ENCODE measurements at places on chromosomes 16 and 17.

GRCh38 chr16:89102041-89102471, 8.4 kb downstream of the ACSF3 start:
- no peak for DNase-seq

DNA sequence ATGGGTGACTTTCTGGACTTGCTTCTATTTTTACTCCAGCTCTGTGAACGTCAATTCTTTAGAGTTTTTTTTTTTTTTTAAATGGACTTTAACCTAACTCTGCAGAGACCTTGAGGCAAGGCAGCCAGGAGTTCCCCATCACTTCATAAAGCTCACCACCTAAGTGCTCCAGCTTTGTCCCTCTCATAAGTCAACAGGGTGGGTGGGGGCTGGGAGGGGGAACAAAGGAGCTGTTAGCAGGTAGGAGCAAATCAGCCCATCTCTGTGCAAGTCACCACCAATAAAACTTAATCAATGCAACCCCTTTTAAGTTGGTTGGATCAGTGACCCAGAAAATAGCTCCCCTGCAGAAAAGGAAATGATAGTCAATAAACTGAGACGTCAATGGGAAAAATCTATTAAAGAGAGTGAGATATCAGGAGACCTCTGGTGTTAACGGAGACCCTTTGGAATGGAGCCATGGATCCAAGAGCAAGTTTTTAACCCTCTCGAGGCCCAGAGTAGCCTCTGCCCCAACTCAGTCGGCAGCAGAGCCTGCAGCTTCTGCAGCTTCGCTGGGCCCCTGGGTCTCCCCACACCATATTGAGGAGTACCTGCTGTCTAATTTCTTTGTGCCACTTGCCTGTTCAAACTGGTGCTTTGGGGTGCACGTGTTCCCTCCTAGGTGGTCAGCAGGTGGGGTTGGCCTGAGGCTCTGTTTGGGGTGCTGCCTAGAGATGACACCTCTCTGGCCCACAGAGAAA, 27.6 kb upstream of the ETV4 start:
- DNase-seq = no peak

- DNase-seq = no peak
Measured at GRCh38 chr17:69223809-69224208, 4.8 kb downstream of the ABCA10 start.

DNA sequence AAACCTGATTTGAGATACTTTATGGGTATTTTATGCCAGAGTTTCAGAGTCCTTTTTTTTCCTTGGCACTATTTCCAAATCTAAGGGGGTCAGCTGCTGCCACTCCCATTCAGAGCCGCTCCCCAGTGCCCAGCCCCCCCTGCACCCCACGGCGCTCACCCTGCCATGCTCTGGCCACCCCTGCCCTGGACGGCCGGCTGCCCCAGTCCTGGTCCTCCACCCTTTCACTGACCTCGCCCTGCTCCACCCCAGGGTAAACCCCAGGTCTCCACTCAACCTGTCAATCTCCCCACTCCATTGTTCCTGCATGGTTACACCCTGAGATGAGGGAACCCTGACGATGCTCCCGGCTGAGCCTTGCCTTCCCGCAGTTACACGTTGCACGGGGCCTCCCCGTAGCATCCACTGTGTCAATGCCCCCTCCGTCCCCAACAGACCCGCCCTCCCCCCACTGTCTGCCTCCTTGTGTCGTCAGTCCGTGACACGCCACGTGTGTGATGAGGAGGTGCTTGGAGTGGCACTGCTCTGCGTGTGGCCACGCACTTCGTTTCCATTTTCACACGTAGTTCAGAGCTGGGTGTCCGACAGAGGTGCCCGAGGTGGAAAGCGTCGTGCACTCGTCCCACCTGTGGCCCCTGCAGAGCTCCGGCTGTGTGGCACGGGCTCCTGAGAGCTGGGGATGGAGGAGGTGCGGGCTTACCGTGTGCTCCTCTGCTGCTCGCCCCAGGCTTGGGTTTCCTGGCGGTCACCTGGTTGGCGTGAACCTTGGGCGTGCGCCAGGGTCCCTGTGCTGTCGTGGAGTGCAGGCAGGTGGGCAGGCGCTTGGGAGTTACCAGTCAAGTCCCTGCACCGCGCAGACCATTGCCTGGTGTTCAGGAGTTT, 116.5 kb downstream of the BANP start:
- DNase-seq = no peak

- no peak for DNase-seq
Measured at GRCh38 chr16:20301840-20302239, 25.5 kb downstream of the GP2 start.

- DNase-seq = no peak
Measured at GRCh38 chr16:84391151-84392030, 23.1 kb downstream of the ATP2C2 start.

DNA sequence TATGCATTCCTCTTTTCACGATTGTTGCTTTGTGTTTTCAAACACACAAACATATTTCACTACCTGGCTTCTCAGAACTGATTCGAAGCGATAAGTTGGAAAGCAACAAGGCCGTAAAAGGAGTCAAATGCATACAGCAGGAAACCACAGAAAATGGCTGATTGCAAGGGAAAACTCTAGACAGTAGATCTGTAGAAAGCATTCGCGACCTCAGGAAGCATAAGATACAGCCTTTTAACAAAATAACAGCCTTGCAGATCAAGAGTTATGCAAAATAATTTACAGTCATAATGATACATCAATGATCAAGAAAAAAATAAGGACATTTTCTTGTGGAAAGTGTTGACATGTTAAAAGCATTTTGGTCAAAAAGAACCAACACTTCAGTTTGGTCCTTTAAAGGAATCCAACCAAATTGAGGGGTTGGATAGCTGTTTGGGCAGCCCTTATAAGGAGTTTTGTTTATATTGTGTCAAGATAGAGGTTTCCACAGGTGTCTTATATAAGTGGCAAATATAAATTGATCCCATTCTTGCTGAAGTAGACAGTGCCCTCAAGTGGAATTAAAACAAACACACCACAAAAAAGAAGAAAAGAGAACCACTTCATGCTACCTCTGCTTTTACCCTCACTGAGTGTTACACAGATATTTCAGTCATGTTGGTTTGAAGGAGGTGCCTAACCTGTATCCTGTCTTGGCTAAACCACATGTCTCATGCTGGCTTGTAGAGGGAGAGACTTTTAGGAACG, 5.5 kb downstream of the CYLD start:
- DNase-seq = no peak

DNA sequence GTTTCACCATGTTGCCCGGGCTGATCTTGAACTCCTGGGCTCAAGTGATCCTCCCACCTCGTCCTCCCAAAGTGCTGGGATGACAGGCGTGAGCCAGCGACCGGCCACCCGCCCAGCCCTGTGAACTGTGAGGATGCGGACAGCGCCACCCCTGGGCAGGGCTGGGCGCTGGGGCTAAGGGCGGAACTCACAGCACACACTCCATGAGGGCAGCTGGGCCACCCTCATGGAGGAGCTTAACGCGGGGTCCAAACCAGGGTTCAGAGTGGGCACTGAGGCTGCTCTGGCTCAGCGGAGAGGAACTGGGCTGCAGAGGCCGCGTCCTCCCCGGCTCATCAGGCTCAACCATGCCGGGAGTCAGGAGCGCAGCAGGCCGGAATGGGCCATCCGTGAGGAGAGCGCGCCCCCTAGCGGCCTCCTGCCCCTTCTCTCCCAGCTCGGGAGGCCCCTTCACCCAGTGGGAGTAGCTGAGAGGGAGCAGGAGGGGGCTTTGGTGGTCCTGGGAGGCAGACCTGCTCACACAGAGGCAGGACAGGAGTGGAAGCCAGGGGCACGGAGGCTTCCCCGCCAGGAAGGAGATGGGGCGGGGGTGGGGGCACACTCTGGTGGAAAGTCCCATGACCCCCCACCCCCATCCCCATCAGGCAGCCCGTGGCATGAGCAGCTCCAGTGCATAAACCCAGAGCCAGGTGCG, 13.8 kb downstream of the CORO7 start:
- no peak for DNase-seq

DNA sequence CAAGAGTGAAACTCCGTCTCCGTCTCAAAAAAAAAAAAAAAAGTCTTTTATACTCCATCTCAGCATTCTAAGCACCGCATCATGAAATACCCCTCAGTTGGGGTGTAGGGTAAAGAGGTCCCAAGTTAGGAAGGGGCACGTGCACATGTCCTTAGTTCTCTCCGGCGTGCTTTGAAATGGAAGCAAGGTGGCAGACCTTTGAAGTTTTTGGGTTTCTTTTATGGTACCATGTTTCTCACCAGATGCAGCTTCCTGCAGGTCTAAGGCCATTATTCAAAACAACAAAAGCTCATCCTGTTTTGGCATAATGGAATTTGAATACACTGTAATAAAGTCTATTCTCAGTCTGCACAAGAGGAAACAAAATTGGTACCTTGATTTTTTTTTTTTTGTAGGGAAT, 9.6 kb downstream of the EMC8 start:
- DNase-seq = no peak

DNA sequence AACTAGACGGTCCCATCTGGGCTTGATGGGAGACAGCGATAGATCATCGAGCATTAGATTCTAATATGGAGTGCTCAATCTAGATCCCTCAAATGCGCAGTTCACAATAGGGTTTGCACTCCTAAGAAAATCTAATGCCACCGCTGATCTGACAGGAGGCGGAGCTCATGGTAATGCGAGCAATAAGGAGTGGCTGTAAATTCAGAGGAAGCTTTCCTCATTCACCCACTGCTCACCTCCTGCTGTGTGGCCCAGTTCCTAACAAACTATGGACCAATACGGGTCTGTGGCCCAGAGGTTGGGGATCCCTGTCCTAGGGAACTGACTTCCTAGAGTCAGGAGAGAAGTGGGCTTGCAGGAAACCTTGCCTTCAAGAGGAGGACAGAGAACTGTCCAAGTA, 25.2 kb upstream of the AMZ2 start:
- DNase-seq = no peak

- DNase-seq = no peak
Measured at GRCh38 chr16:83115491-83116232, 488.9 kb downstream of the CDH13 start.

- DNase-seq = no peak
Measured at GRCh38 chr17:4543557-4544026, 11.6 kb downstream of the MYBBP1A start.

- no peak for DNase-seq
Measured at GRCh38 chr17:7034955-7035590, 742 bp upstream of the SLC16A13 start.

DNA sequence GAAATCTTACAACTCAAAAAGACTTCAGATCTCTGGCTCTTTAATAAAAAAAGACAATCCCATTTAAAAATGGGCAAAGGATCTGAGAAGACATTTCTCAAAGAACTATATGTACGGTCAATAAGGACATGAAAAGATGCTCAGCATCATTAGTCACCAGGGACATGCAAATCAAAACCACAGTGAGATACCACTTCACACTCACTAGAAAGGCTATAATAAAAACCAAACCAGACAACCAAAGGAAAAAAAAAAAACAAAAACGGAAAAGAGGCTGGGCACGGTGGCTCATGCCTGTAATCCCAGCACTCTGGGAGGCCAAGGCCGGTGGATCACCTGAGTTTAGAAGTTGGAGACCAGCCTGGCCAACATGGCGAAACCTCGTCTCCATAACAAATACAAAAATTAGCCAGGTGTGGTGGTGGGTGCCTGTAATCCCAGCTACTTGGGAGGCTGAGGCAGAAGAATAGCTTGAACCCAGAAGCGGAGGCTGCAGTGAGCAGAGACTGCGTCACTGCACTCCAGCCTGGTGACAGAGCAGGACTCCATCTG, 1.7 kb upstream of the NPIPB7 start:
- DNase-seq = no peak

GRCh38 chr17:70394473-70395232, 225.3 kb downstream of the KCNJ2 start:
- no peak for DNase-seq

GRCh38 chr17:80720610-80721577, 176.3 kb downstream of the RPTOR start:
- DNase-seq = peak; percentile 39

DNA sequence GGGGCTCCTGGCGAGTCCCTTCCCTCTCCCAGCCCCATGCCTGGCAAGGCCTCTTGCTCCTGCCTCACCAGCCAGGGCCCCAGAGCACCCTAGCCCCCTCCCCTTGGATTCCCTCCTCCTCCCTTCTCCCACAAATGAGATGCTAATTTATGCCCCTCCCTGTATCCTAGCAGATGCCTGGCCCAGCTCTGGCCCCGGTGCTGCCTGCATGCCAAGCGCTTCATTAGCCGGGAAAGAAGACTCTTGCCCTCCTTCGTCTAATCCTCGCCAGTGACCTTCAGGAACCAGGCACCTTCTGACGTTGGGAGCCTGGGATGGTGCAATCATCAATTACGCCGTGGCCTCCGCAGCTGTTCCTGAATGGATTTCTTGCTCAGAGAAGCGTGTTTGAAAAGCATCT, 127.8 kb downstream of the SDK2 start:
- DNase-seq = no peak

- no peak for DNase-seq
Measured at GRCh38 chr17:22671110-22671509, 978.8 kb downstream of the KCNJ18 start.

All from stimulated activated CD8-positive, alpha-beta memory T cell treated with anti-CD3 and anti-CD28 coated beads, Interleukin-7, amount 100 ng/mL, for 48 hours (primary cell).